ENCODE measurements at places on chromosomes 4 and X. TPM values are rescaled to one million over a fixed set of nuclear protein-coding genes. Genes with fewer than 3 reads are reported as not detected.

The MAGEE2 gene
- total RNA-seq: not detected

DNA sequence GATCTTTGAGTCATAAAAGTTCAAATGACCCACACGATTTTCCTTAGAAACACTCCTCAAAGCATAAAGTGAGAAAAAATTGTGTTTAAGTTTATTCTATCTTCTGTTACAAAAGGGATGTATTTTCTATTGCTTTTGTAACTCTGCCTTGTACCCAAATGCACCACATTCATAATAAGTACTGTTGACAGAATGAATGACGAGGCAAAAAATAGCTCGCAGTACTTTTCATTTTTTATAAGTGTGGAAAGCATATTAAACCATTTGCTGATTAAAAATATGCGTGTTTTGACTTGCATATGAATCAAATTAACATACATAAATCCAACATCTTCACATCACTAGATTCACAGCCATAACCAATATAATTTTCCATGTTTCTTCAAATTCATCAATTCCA lies 11.2 kb upstream of the TSPAN5 start:
- no peak for ATAC-seq

The FAM9A gene
- total RNA-seq: not detected

- ATAC-seq: no peak
These were observed 22.4 kb upstream of the TSPAN5 start for GRCh38 chr4:98680806-98681205.

DNA sequence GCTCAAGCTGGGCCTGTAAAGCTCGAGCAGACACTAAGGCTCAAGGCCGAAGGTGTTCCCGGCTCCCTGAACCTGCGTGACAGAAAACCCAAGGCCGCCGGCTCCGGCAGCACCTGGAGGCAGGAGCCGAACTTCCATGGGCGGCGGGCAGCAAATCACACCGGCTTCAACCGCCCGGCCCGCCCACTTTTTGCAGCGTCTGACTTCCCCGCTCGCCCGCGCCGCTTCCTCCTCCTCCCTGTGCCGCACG lies 940 bp upstream of the NSD2 start:
- ATAC-seq: peak; percentile 80

The BTK gene
- 1.0 TPM for total RNA-seq

The FRYL gene
- total RNA-seq: 31.8 TPM

The BANK1 gene
- total RNA-seq: 1.3 TPM

DNA sequence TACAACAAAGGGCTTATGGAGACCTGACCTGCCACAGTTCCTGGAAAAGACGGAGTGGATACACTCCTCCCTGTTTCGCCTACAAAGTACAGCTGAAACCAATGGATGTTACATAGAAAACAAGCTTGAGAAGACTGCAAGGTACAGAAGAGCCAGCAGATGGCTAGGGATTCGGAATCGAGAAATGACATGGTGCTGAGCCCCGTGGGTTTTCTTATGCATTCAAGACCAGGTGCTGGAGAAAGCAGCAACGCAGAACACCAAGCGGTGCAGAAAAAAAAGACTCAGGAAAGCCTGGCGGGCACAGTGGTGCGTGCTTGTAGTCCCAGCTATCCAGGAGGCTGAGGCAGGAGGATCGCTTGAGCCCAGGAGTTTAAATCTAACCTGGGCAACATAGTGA lies 13.8 kb downstream of the TIMM17B start:
- ATAC-seq: no peak

DNA sequence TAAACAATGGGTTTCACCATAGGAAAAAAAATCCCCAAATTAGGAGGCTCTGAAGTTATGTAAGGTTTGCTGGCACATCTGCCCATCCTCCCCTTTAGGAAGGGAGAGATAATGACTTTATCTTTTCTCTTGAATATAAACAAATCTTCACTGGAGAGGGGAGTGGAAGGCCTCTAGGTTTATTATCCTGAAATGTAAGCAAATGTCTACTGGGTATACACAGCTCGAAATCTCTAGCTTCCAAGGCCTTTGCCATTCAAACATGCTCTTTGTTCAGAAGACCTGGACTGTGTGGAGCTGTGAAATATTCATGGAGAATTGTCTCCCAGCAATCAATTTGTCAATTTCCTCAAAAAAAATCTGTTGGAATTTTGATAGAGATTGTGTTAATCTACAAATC lies 21.7 kb upstream of the MED14 start:
- no peak for ATAC-seq

The G6PD gene
- 75.4 TPM for total RNA-seq

- peak; percentile 47 for ATAC-seq
These were observed 26.1 kb downstream of the RBM46 start for GRCh38 chr4:154807042-154807630.

GRCh38 chrX:16651391-16652024 lies 1.6 kb downstream of the S100G start:
- ATAC-seq: no peak

DNA sequence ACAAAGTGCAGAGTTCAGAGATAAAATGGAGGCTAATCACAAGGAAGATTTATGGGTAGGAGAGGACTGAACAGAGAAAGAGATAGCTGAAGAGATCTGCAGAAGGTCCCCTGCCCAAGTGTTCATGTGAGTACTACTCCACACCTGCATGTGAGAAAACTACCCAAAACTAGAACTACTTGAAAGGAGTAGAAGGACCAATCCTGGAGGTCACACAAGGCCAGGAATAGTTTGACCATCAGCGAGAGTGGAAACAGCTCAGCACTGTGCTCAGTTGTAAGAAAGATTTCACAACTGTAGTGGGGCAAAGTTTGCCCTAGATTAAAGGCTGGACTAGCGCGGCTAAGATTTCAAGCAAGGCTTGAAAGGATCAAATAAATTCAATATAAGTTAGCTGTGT lies 422.7 kb upstream of the LCORL start:
- no peak for ATAC-seq

DNA sequence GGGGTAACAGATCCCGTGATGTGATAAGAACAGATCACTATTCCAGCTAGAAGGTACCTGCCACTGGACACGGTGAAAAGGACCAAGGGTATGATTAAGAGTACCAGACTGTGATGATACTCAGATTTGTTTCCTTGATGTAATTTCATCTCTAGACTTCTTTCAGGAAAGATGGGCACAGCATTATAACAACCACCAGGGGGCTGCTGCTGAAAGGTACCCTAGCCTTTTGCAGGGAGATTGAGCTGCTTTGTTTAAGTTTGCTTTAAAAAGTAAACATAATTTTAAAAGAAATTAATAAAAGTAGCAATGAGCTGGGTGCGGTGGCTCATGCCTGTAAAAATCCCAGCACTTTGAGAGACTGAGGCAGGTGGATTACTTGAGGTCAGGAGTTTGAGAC lies 145.4 kb downstream of the EMCN start:
- ATAC-seq: no peak

DNA sequence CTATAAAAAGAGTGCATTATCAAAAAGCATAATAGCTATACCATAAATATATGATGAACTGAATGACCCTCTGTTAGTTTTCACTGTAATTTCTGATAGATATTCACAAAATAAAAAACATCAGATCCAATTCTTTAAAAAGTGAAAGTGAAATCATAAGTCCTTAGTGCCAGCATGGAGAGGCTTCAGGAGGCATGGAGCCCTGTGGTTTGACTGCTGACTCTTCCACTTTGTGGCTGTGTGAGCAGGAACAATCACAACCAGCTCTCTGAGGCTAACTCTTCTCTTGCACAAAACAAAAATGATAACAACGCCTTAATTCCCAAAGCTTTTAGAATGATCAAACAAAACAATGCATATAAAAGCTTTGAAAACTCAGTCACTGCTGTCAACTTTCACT lies 1143.9 kb downstream of the PDHA2 start:
- no peak for ATAC-seq

DNA sequence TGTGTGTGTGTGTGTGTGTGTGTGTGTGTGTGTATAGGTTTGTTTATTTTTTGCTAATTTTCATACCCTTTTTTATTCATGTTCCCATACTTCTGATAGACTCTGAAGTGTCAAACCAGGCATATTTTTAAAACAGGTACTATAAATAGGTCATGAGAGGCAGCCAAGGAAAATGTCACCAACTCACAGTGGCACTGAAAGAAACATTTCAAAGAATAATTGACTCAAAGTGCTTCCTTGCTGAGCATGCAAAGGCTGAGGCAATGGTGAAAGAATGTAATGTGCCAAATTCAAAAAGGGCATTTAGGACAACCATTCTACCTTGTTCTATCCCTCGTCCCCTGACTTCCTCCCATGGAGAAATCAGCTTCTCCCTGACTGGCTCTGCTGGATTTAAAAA lies 95.5 kb downstream of the EIF4E start:
- ATAC-seq: no peak

The CYP4V2 gene
- total RNA-seq: 3.8 TPM

DNA sequence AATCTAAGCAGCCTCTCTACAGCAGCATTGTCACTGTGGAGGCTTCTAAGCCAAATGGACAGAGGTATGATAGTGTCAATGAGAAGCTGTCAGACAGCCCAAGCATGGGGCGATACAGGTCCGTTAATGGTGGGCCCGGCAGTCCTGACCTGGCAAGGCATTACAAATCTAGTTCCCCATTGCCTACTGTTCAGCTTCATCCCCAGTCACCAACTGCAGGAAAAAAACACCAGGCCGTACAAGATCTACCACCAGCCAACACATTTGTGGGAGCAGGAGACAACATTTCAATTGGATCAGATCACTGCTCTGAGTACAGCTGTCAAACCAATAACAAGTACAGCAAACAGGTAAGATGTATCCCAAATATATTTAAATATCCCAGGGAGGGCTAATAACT lies 4.1 kb downstream of the PCDH7 start:
- no peak for ATAC-seq

DNA sequence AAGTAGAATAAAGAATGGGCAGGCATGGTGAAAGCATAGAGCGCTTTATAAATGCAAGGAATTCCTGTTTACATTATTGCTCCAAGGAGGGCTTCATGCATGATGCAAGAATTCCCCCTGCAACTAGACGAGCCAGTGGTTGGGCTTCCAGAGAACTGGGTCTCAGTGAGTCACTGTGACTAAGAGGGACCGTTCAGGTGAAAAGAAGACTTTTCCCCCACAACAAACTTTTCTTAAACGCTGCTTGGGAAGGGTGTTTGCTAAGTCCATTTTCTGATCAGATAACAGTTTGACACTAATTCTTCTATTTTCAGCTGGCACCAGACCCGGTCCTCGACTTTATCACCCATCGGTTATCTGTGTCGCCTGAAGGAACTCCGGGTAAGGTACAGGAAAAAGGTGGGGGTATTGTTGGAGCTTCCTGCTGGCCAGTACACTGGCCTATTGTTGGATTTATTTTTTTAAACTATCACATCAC lies 40.1 kb downstream of the LDB2 start:
- peak; percentile 29 for ATAC-seq

The XAGE1A gene
- not detected for total RNA-seq

The EMCN gene
- total RNA-seq: 4.7 TPM

The CMC4 gene
- 4.1 TPM for total RNA-seq

The NUDT11 gene
- 0.96 TPM for total RNA-seq

- ATAC-seq: no peak
These were observed 732.6 kb upstream of the LCORL start for GRCh38 chr4:18754180-18754579.

DNA sequence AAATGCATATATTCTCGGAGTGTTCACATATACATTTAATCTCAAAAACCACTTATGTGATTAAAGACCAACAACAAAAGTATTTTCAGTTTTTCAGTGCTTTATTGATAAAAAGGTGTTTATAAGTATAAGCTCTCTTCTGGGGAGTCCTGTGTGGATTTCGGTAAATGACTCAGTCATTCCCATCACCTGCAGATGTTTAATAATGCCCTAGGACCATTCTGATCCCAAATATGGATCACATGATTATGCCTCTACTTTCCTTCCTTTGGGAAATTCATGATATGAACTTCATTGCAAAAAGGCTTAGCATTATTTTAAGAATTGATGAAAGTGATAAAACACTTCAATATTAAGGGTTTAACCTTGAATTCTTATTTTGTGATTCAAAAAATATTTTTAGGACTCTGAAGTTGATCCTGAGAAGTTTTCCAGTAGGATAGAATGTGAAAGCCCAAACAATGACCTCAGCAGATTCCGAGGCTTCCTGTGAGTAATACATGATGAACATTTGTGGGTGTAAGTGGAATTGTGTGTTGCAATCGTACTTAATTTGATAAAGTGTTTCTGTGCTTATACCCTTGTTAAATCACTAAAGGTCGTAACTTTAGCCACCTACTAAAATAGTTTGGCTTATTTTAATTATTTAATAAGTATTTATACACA lies 40.2 kb downstream of the ATP10D start:
- peak; percentile 77 for ATAC-seq

The C1QTNF7 gene
- total RNA-seq: 0.52 TPM

- no peak for ATAC-seq
These were observed 297.9 kb downstream of the GPM6A start for GRCh38 chr4:175514174-175514573.

The SNCA gene
- 6.5 TPM for total RNA-seq

Measured in esophagus mucosa (tissue), 1 donor.